Activated CD4-positive, alpha-beta T cell treated with anti-CD3 and anti-CD28 coated beads, Interleukin-2, Interleukin-4, amounts not matched to agents 100 ng/mL and 50 ng/mL, durations not matched to agents 16 hours and 8 hours (primary cell): ENCODE measurements at places on chromosomes 4 and X.
A peak's percentile ranks its signal among the peaks of the same experiment; 100 is the strongest.

DNA sequence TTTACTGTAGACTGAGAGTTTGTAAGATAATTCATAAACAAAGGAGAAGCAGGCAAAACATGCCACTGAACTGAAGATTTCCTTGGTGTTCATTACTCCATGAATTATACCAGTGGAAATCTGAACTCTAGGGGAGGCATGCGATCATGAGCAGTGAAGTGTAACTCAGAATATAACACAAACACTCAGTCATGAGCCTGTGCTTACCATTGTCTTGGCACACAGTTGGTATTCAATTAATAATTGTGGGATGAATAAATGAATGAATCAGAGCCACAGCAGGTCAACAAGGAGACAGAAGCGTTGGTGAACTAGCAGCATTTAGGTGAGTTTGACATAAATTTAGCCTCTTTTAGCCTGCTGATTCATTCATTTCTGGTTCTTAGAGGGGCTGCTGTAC, 263.5 kb upstream of the DKK2 start:
- no peak for DNase-seq

DNA sequence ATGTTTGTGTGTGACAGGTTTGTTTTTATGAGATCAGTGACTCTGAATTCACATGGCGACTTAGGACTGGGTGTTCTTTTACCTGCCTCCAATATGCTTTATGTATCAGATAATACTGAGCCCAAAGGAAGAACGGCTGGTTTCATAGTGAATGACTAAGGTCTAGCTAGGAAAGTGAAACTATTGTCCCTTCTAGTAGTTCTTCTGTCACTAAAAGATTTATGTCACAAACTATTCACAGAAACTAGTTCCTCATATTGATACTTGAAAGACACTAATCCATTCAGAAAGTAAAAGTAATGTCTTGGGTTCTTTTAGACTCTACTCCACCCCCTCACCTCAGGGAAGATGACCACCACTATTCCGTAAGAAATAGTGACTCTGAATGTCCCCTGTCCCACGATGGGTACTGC, 81.7 kb downstream of the EGF start:
- DNase-seq: peak; percentile 14

DNA sequence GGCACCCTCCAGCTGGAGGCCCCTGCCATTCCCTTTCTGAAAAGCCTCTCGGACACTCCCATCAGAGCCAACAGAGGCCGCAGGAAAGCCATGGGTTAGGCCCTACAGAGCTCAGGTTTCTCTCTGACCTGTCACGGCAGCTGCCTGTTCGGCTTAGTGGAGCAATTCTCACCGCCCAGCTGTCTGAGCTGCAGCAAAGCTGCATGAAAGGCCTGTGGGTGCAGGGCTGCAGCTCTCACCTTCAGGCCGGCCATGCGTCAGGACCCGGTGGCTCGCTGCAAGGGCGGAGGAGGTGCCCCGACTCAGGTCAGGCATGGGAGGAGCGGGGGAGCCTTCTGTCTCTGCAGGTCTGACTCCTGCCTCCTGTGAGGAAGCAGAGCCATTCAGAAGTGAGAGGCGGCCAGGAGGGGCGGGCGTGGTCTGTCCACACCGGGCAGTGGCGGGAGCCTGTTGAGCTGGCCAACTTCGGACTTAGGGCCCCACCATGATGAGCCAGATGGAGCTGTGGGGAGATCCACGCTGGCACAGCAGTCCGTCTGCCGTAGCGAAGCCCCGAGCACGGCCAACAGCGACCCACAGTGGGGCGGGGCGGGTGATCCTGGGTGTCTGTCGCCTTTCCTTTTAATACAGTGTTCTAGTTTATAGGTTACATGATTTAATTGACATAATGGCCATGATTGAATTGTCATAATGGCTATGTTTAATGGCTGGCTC, 23.4 kb downstream of the PDE6B start:
- DNase-seq: no peak

- no peak for DNase-seq
Observed at GRCh38 chr4:111046811-111047210, 423.9 kb upstream of the PITX2 start.

DNA sequence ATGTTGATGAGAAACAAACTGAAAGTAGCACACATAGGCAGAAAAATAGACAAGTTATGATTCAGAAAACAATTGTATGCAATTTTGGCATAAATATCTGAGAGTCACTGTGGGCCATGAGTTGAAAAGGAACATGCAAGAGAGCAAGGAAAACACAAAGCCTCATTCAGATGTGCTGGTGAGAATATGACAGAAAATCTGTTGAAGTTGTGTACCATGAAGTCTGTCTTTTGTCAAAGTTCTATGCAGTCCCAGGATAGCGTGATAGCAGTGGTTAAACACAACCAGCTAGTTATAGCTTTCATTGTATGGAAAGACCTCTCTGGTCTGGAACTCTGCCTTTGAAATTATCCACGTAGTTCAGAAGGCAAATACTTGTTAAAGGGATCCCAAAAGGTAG, 53.0 kb downstream of the TMEM154 start:
- no peak for DNase-seq

DNA sequence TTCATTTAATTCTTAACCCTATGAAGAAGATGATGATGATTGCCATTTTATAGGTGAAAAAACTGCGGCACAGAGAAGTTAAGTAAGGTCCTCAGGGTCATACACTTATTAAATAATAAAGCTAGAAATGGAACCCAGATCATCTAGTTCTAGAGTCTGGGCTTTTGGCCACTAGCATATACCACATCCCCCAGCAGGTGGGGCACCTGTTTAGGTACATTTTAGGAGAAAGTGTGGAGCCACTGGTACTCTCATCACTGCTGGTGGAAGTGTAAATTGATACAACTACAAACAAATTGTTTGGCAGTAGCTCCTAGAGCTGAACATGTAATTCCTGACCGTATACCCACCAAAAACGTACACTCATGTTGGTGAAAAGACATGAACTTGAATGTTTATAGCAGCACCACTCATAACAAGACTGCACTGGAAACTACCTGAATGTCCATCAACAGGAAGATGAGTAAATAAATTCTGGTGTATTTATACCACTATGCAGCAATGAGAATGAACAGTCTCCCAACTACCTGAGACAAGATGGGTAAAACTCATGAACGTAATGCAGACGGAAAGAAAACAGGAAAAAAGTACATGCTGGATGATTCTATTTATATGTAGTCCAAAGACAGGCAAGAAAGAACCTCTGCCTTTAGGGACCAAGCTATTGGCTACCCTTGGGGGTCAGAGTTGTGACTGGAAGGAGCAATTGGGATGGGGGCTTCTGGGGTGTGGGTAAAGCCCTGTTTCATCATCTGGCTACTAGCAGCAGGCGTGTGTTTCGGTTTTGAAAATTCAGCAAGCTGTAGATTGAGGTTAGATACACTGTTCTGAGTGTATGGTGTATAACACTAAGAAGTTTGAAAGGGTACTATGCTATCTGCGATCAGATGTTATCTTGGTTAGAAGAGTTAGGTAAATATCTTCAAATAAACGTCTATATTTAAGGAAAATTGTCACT, 72.3 kb upstream of the ADGRG2 start:
- DNase-seq: peak; percentile 17
